ENCODE measurements at places on chromosomes 2 and 18.

GRCh38 chr2:221677688-221678087 is 105.6 kb upstream of the EPHA4 start:
- DNase-seq: no peak

GRCh38 chr2:235543128-235543750 is 49.4 kb downstream of the AGAP1 start:
- no peak for DNase-seq

DNA sequence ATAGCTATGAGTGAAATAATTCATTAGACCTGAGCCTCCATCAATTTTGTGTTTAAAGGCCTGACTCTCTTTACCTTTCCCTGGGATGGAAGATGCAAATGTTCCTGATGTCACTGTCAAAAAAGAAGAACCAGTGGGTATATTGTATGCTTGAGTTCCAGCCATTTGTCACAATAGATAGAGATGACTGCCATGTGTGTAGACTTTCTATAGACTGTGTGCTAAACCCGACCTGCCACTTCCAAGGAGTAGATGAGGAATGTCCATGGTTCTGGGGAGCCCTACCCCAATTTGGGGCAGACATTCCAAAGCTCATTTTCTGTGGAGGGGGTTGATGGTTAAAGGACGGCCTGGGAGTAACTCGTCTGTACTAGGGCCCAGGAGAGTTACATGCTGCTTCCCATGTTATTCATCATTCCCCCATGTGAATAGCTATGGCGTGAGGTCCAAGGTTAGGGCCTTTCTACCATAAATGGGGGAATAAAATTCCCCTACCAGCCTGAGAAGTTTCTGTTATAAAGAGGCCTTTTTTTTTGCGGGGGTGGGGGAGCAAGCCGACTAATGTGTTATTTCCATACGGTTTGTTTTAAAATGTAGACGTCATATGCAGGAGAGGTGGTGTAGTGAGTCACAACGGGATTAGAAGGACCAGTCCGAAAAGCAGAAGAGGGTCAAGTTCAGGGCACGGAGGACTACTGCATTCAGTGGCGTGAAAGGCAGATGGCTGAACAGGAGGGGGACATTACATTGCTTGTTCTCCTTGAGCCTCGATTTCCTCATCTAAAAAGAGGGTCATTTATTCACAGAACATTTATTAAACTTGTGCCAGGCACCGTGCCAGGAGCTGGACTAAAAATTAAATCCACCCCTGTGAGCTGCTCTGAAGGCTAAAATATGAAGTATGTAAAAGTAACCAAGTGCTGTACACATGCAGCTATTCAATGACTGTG is 24.0 kb downstream of the IL1B start:
- no peak for DNase-seq

- DNase-seq: no peak
Measured at GRCh38 chr18:36735130-36735529, 93.7 kb downstream of the TPGS2 start.

- no peak for DNase-seq
Measured at GRCh38 chr2:59044736-59045135, 803.6 kb upstream of the FANCL start.

- no peak for DNase-seq
Measured at GRCh38 chr2:106664669-106665068, 177.5 kb downstream of the CD8B2 start.

DNA sequence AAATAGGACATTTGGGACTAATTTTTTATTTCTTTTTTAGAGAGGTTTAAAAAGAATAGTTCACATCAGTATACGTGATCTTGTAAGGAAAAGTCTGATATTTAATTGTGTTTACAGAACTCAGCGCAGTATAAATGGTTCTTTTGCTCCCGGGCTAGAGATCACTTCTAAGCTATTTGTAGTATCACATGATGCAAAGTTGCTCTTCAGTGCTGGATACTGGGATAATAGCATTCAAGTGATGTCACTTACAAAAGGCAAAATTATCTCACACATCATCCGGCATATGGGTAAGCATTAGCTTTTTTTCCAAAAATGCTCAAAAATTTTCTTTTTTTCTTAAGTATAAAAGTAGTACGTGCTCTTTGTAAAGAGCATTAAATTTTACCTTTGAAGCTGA is 37.4 kb upstream of the CYP20A1 start:
- DNase-seq: no peak

DNA sequence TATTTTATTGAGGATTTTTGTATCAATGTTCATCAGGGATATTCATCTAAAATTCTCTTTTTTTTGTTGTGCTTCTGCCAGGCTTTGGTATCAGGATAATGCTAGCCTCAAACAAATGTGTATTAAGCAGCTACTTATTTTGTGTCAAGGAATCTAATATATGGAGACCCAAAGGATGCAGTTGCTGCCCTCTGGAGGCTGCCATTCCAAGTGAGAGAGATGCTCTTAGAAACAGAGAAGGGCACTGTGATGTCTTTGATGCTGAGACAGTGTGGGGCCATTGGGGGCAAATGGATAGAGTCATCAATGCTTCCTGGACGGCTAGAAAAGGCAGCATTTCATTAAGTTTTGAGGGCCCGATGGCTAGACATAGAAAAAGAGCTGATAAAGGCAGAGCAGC is 292.6 kb downstream of the SETBP1 start:
- DNase-seq: no peak

DNA sequence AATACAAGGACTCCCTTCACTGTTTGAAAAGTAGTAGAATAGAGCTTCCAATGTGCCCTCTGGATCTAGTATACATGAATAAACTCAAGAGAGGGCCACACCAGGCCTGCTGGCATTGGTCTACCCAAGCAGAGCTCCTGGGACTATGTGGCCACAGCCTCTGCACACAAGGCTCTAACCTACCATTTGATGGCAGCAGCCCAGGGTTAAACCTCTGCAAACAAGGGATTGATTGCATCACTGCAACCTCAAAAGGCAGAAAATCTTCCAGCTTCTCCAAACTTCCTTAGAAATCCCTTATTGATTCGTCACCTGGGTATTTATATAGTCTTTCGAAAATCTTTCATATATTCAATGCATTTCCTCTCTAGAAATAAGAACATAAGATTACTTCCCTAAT is 147.6 kb upstream of the SETBP1 start:
- DNase-seq: no peak

DNA sequence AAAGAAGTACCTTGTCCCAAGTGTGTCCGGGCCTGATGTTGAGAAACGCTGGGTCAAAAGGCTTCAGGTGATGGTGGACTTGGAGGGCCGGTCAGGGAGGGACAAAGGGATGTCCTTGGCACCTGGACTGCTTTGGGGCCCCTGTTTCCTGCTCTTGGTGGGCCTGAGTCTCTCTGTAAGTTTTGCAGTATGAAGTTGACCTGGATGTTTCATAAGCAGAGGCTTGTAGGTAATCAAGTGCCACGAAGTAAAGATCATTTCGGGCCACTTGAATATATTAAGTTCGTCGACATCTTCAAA is 29.4 kb downstream of the ASAP2 start:
- DNase-seq: no peak

DNA sequence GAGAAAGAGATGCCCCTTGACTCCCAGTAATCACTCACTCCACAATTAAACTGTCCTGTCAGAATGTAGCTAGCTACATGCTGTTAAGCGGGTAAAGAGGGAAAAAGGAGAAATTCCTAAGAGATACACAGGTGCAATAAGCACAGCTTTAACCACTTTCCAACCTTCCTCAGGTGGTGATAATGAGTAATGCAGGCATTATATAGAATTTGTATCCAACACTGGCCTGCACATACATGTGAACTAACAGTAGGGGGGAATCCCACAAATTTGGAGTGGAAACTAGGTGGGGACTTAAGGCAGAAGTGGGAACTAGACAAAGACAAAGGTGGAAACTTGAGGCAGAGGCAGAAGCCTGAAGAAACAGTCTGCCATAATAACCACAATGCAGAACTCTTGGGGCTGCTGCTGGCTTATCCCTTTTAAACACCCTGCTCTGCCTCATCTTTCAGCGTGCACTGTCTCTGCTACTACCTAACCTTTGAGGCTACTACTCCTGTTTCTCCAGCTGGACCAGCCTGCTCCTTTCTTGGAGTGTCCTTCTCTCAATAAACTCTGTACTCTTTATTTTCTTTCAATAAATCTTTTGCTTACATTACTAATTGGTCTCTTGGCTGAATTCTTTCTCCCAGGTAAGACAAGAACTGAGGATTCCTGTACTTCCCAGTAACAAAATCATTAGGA is 259.7 kb downstream of the PDE11A start:
- no peak for DNase-seq

DNA sequence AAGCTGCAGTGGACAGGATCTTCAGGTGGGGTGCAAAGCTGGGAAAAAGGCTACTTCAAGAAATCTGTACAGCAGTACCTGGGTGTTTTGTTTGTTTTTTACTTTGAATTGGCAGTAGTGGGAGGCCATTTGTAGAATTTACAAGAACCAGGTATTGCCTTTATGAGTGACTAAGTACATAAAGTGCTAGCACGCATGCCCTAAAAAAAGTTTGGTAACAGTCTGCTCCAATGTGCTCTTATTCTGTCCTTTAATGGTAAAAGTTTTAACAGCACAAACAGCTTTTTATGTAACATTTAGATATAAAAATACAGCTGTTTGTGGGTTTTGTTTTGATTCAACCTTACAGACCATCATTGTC is 17.2 kb downstream of the REV1 start:
- DNase-seq: no peak

- DNase-seq: no peak
Measured at GRCh38 chr2:240579771-240580614, 6.5 kb upstream of the CAPN10 start.

DNA sequence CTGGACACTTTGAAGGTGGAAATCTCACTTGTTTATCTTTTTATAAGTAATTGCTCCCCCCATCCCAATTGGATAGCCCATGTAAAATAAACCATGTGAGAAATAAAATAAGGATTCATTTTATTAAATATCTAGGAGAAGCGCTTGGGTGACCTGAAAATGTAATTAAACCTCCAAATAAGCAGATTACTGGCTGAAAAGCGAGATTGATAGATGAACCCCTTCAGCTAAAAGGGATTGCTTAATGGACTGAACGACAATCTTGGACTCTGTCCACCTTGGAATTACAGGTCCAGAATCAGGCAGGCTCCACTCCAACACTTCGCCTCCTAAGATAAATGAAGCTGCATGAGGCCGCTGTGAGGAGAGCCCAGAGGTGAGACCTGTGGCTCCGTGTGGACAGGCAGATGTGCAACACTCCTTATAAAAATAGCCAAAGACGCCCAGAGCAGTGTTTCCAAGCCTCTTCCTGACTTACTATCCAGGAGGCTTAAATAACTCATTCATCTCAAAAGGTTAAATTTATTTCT is 441.5 kb downstream of the MTX2 start:
- no peak for DNase-seq

DNA sequence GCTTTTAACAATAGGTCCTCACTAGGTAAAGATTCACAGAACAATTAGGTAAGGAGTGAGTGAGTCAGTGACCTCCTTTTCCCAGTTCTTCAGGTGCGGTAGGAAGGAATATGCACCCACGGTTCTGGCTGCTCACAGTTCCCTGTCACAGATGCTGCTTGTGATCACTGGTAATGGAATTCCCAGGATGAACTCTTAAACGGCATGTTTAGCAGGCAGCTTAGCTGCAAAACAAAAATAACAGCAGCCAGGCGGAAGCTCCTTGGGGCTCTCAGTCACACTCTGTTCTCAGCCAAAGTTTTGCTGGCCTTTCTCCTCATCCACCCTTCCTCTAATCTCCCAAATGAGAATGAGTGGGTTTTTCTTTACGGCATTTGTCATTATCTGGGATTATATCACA is 274.5 kb downstream of the MYT1L start:
- DNase-seq: no peak

GRCh38 chr18:23730857-23731256 is 41.6 kb downstream of the LAMA3 start:
- DNase-seq: no peak

DNA sequence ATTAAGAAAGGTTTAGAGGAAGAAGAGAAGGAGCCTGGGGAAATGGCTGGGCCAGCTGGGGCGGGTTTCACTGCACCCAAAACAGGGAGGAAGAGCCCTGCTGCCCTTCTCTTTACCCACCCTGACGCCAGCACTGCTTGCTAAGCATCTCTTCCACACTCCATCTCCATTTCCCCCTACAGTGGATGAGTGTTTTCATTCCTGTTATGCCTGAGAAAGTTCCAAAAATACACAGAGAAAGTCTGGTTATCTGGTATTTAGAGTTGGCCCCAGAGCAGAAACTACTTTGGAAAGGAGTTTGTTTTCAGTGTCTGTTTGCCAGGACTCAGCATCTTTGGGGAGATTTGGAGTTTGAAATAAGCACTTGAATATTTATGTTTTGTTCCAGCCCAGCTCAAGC is 451.0 kb downstream of the SLC4A3 start:
- DNase-seq: no peak

GRCh38 chr18:43271593-43272432 is 5.5 kb downstream of the SYT4 start:
- DNase-seq: no peak

GRCh38 chr2:6626401-6627012 is 239.2 kb downstream of the CMPK2 start:
- no peak for DNase-seq

- peak; percentile 10 for DNase-seq
Measured at GRCh38 chr2:232878855-232879617, 9.0 kb downstream of the SNORC start.

- no peak for DNase-seq
Measured at GRCh38 chr18:25726298-25726697, 364.1 kb downstream of the SS18 start.

DNA sequence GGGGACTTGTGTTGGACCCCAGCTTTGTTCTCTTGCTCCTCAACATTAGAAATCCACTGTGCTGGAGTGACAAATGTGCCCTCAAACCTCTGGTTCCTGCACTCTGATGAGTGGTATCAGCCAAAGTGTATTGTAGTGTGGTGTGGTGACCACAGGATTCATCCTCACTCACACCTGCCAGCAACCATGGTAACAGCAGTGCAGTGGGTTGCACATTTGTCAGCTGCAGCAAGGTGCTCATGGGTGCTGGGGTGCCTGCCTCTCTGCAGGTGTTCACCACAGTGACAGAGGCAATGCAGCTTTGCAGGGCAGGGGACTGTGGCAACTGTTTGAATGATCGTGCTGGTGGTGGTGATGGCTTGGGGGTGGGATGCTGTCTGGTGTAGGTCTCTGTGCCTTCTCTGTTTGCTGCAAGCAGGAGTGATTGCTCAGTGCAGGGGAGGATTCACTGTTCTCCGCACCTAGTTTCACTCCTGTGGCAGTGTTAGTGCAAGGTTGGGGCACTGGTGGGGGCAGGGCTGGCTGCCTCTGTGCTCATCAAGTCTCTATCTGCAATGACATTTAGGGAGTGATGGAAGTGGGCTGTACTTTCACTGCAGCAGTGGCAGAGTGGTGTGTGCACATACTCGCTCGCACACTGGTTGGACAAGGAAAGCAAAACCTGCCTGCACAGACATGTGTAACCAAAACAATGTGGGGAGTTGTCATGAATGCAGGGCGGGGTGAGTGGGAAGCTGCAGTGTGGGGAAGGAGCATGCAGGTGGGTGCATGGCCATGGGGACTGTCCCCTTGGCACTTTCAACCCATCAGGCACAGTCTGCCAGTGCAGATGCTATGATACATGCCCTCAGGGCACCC is 301.1 kb downstream of the PIK3C3 start:
- no peak for DNase-seq

GRCh38 chr2:235268535-235268934 is 225.3 kb upstream of the AGAP1 start:
- no peak for DNase-seq
